ENCODE measurements at places on chromosomes 11 and 22.

GRCh38 chr11:85076535-85077330 is 550.4 kb downstream of the DLG2 start:
- DNase-seq: no peak

- DNase-seq: no peak
Measured at GRCh38 chr11:4466131-4466870, 16.1 kb upstream of the OR52K1 start.

DNA sequence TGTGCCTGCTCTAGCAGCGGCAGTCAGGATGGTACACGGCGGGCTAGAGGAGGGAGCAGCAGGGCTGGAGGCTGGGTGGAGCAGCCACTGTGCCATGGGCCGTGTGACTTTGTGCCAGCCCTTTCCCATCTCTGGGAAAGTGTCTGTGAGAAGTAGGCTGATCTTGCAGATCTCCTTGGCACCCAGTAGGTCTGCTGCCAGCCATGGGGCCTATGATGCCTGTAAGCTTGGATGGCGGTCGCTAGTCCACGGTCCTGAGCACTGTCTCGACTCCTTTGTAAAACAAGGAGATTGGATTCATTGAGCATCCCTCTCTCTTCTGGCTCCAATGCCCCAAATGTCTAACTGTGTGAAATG is 22.6 kb downstream of the AMPD3 start:
- no peak for DNase-seq

DNA sequence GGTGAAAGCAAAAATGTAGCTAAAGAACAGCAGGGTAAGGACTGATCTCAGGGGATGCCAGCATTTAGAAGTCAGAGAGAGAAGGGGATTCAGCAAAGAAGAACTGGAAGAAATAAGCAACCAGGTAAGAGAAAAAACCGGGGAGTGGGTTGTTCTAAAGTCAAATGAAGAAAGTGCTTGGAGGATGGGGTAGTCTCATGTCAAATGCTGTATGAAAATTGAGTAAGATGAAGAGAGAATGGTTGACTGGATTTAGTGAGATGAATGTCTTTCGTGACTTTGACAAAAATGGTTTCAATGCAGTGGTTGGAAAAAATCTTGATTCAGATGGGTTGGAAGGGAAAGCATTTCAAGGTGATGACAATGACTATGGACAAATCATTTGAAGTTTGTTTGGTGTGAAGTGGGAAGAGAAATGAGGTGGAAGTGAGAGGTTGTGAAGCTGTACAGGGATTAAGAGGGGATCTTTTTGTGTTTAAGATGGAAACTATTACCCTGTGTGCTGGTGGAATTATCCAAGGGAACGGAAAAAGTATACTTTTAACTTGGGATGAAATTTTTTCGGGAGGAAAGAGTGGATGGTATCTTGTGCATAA is 484.0 kb downstream of the ETS1 start:
- DNase-seq: no peak

Measured in stimulated activated CD8-positive, alpha-beta memory T cell treated with anti-CD3 and anti-CD28 coated beads, Interleukin-4, amount 100 ng/mL, for 24 hours (primary cell).